ENCODE measurements at places on chromosomes 6 and 20.

- DNase-seq = no peak
These were observed 15.5 kb downstream of the NOL4L start for GRCh38 chr20:32569380-32570305.

DNA sequence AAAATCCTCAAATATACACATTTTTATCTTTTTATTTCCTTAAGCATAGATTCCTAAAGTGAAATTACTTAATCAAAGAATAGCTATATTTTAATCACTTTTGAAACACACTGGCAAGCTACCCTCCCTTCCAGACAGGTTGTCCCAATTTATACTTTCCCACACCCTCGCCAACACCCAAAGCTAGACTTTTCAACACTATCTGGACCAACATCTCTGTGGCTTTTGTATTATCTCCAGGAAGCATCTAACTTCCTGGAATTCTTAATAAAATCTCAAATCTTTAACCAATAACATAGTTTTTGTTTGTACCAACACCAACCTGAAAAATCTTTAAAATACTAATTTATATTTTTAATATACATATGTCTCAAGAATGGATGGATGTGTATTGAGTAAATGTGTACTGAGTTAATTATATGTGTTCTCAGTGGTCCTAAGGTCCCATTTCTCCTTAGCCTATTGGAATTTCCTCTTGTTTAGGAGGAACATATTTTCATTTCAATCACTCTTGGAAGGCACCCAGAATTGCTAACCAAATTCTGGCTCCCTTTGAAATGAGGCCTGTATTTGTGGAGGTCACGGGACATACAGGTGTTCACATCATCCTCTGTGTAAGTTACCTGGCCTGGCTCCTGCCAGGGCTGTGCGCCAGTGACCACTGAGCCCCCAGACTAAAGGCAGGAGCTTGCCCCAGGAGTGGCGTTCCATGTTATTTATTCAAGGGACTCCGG lies 17.4 kb upstream of the GFOD1 start:
- DNase-seq = no peak

DNA sequence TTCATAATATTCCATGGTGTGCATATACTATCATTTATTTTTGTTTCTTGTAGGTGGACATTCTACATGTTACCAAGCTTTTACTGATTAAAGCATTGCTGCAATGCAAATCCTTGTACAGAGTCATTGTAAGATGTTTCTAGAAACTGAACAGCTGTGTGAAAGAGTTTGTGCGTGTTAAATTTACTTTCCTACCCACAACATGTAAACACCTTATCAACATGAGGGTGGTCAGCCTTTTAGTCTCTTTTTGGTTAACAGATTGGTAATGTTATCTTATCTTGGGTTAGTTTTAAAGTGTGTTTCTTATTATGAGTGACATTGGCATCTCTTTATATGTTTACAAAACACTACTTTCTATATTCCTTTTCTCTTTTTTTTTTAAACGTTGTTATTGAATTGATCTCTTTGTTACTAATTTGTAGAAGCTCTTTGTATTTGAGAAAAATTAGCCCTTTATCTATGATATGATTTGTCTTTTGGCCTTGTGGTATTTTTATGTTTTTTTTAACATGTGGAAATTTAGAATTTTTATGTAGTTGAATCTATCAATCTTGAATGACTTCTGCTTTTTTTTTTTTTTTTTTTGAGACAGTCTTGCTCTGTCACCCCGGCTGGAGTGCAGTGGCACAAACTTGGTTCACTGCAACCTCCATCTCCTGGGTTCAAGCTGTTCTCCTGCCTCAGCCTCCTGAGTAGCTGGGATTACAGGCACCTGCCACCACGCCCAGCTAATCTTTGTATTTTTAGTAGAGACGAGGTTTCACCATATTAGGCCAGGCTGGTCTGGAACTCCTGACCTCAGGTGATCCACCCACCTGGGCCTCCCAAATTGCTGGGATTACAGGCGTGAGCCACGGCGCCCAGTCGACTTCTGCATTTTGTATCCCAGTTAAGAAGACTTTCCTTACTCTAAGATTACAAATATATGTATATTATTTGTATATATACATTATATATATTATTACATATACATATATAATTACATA lies 112.1 kb downstream of the TCP11 start:
- no peak for DNase-seq

DNA sequence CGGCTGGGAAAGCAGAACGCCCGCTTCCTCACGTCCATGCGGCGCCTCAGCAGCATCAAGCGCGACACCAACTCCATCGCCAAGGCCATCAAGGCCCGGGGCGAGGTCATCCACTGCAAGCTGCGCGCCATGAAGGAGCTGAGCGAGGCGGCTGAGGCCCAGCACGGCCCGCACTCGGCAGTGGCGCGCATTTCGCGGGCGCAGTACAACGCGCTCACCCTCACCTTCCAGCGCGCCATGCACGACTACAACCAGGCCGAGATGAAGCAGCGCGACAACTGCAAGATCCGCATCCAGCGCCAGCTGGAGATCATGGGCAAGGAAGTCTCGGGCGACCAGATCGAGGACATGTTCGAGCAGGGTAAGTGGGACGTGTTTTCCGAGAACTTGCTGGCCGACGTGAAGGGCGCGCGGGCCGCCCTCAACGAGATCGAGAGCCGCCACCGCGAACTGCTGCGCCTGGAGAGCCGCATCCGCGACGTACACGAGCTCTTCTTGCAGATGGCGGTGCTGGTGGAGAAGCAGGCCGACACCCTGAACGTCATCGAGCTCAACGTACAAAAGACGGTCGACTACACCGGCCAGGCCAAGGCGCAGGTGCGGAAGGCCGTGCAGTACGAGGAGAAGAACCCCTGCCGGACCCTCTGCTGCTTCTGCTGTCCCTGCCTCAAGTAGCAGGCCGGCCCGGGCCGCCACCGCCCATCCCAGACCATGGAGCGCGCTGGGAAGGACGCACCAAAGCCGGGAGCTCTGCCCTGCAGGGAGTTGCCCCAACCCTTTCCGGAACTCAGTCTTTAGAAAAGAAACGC lies 36.7 kb downstream of the STX11 start:
- no peak for DNase-seq

- DNase-seq = peak; percentile 40
These were observed 1.3 kb upstream of the CTCFL start for GRCh38 chr20:57526087-57526884.

- no peak for DNase-seq
These were observed 239.0 kb upstream of the KCNQ5 start for GRCh38 chr6:72382602-72383529.

GRCh38 chr6:90233994-90234393 lies 62.6 kb downstream of the BACH2 start:
- no peak for DNase-seq

DNA sequence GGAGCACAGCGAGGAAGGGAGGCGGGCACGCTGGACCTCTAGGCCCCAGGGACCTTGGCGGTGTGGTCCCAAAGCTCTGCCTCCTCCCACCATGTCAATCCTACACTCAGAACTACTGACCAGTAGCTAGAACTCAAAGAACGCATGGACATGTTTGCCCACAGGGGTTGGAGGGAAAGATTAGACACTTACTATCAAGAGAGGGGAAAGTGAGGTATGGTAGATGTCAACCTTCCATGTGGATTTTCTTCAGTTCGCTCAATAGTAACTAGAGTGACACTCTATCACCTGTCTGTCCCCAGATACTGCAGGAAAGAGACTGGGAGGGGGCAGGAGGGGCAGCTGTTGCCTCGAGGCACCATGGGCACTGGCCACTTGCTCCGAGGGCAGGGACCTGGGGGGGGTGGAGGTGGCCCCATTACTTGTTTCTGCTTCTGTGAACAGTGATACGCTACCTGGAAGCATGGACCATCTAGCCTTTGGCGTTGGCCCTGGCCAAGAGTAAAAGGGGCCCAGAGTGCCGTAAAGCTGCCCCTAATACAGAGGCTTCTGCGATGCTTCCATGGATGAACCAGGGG lies 912 bp upstream of the DIDO1 start:
- no peak for DNase-seq

GRCh38 chr20:63082308-63082938 lies 75.7 kb upstream of the BHLHE23 start:
- peak; percentile 11 for DNase-seq

GRCh38 chr20:54680872-54681619 lies 205.7 kb downstream of the DOK5 start:
- DNase-seq = peak; percentile 22

- peak; percentile 49 for DNase-seq
These were observed 938 bp downstream of the WRNIP1 start for GRCh38 chr6:2765896-2766766.

- no peak for DNase-seq
These were observed 6.0 kb downstream of the ENPP3 start for GRCh38 chr6:131642987-131643611.

GRCh38 chr6:144757299-144757698 lies 472.2 kb downstream of the UTRN start:
- no peak for DNase-seq

DNA sequence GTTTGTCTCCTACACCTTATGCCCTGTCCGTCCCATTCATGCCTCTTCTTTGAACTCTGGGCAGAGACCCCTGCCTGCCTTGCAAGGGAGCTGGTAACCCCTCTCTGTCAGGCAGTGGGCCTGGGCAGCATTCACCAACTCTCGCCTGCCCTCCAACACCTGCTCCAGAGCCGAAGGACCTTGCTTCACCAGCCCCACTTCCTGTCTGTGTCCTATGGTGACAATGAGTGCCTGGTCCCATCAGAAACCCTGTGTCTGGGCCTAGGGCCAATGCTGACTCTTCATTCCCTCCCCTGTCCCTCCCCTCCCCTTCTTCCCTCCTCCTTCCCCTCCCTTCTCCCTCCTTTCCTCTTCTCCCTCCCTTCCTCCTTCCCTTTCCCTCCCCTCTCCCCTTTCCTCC lies 22.8 kb upstream of the PCMTD2 start:
- no peak for DNase-seq

DNA sequence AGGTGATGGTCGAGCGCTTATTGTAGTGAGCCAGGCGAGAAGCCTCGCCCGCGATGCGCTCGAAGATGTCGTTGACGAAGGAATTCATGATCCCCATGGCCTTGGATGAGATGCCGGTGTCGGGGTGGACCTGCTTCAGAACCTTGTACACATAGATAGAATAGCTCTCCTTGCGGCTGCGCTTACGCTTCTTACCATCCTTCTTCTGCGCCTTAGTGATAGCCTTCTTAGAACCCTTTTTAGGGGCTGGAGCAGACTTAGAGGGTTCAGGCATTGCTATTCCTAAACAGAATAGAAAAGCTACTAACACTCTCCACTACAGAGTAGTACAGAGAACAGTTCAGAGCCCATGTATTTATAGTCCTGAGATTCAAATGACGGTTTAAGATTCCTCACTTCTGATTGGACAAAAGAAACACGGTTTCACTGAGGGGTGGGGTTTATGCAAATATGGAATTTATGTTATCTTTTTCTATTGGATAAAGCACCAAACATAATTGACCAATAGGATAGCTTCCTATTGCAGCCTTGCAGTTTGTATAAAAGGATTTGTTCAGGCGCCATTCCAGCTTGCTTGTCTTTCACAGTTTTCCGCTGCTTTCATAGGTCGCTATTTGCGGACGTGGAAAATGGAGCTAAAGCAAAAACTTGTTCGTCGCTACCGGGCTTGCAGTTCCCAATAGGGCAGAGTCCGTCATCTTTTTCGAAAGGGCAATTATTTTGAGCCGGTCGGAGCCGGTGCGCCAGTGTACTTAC lies 43.7 kb upstream of the HFE start:
- peak; percentile 63 for DNase-seq

DNA sequence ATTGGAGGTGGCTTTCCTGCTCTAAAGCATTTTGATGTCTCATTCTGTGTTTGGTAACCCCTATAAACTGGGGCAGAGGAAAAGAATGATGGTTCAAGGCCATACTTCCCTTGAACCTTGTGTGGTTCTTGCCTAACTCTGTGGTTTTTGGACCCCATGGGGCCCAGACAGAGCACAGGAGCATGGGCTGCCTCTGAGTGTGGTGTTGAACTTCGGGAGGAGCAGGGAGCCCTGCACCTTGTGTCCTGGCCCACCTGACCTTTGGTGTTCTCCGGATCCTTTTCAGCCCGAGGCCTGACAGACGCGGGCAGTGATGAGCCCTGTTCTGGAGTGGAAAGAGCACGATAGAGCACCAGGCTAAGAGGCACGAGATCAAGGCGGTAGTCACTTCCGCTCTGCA lies 18.8 kb downstream of the TMEM74B start:
- no peak for DNase-seq

DNA sequence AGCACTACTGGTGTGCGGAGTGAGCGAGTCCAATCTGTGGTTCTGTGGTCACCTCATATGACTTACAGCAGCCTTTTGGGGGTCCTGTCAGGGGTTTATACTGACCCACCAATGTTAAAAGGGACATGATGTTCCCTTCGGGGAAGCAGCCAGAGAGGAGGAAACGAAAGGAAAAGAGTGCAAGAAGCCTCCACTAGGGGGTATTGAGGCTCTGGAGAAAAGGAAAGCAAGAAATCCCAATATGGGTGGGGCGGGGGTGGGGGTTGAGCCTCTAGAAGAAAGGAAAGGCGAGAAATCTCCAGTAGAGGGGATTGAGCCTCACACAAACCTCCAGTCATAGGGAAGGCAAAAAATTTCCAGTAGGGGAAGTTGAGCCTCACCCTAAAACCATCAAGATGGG lies 249.3 kb upstream of the ECI2 start:
- DNase-seq = no peak

- DNase-seq = no peak
These were observed 1006.8 kb upstream of the MANEA start for GRCh38 chr6:94570581-94570980.

DNA sequence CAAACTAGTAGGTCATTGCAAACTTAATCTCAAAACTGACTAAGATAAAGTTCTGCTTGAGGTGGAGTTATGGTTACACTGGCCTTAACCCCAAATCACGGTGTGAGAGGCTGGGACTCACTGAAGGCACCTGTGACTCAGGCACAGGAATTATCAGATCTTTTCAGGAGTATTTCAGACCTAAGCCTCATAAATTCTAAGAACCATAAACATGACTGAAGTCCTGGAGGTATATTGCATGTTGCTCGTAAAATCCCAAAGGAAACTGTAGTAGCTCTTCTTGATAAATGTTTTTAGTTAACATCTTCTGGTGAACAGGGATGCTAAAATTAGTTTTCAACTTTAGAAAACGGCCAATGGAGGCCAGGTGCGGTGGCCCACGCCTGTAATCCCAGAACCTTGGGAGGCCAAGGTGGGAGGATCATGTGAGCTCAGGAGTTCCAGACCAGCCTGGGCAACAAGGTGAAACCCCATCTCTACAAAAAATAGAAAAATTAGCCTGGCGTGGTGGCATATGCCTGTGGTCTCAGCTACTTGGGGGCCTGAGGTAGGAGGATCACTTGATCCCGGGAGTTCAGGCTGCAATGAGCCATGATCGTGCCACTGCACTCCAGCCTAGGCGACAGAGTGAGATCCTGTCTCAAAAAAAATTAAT lies 36.5 kb downstream of the DZANK1 start:
- DNase-seq = no peak

GRCh38 chr6:42259286-42259685 lies 41.6 kb upstream of the MRPS10 start:
- DNase-seq = no peak

DNA sequence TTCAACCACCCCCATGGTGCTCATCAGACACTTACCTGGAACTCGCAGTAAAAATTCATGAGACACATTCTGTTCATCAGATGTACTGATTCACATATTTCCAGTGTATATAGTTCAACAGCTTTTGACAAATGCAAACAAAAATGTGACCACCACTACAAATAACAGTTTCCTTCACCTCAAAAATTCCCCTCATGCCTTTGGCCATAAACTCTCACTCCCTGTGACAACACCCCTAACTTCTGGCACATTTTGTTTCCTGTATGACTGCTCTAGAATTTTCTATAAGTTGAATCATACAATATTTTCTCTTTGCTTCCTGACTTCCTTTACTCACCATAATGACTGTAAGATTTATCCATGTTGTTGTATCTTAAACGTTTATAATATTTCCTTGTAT lies 63.7 kb downstream of the C6orf118 start:
- no peak for DNase-seq
